Foreskin keratinocyte (primary cell): ENCODE measurements at places on chromosomes 1 and 21. TPM values are rescaled to one million over a fixed set of nuclear protein-coding genes. Genes with fewer than 3 reads are reported as not detected.

TRAPPC10 gene
- 6.0 and 6.7 TPM in 2 replicates for polyA plus RNA-seq

- peak; percentile 73 for DNase-seq
These were observed 221.7 kb downstream of the COL11A1 start for GRCh38 chr1:102886638-102887037.

DNA sequence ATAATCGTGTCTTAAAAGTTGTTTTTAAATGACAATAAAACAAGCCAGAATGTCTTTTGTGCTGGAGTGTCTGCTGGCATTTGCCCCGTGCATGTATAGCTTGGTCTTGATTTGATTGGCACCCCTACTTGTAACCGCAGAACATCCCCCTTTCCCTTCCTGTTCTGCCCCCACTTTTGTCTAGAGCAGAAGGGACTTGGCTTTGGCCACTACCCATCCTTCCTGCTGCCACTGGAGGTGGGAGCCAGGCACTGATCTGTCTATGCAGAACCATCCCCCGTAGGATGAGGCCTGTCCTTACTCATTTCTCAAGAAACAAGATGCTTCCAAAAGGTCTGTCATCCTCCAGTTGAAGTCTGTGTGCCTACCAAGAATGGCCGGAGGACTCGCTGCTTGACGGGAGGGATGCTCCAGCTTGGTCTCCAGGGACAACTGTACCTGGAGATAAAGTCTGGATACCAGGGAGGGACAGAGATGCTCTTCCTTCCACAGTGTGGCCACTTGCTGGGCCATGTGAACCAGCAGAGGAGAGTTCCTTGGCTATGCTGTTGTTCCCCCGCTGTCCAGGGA, 1.1 kb upstream of the SLC27A3 start:
- no peak for DNase-seq

DNA sequence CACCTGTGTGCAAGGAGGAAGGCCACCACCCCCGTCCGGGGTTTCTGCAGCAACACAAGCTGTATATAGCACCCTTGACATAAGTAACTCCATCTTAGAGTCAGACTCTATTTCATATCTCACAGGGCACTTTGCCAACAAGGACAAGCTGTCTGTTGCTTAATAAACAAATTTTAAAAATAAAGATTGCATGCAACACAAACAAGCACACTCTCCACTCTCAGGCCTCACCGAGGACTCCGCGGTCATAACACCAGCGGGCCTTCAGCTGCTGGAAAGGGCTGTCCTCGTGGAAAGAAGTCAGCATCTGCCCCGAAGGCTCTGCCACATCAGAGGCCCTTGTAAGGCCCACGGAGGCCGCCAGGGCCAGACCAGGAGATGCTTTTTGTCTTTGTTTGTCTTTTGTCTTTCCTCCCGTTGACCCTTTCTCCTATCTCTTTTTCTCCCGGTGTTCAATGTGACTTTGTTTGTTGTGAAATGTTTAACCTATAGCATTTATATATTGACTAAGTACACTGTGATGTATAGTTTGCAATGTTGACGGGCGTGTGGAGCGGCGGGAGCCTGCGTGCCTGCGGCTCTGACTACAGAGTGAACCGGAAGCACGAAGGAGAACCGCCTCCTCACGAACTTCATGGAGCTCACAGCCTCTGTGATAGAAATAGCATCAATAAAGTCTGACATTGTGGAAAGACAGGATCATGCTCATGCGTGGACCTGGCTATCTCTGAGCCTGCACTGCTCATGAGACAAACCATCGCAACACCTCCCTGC, 24.1 kb downstream of the MEGF6 start:
- peak; percentile 7 for DNase-seq

DNA sequence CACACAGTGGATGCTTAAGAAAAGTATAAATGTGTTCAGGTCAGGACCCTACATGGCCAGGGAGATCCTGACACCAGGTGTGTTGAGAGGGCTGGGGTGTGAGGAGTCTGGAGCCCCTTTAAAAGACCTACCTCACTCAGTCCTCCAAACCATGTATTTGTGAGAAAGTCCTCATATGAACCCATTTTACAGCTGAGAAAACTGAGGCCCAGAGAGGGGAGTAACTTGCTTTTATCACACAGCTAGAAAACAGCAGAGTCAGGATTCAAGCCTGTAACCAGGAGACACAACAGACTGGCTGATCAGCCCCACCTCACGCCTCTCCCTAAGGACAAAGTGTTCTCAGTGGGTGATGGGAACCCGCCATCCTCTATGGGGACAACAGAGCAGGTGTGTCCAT, 706.7 kb downstream of the PTPRU start:
- DNase-seq, result no peak

GRCh38 chr1:47830641-47831333, 166.4 kb downstream of the TRABD2B start:
- no peak for DNase-seq

GRCh38 chr1:67264899-67265298, 42.8 kb upstream of the IL12RB2 start:
- no peak for DNase-seq

- DNase-seq, result no peak
These were observed 103.9 kb upstream of the SLC2A1 start for GRCh38 chr1:43062527-43063095.

- DNase-seq, result no peak
These were observed 16.6 kb downstream of the CASZ1 start for GRCh38 chr1:10779841-10780240.

DNA sequence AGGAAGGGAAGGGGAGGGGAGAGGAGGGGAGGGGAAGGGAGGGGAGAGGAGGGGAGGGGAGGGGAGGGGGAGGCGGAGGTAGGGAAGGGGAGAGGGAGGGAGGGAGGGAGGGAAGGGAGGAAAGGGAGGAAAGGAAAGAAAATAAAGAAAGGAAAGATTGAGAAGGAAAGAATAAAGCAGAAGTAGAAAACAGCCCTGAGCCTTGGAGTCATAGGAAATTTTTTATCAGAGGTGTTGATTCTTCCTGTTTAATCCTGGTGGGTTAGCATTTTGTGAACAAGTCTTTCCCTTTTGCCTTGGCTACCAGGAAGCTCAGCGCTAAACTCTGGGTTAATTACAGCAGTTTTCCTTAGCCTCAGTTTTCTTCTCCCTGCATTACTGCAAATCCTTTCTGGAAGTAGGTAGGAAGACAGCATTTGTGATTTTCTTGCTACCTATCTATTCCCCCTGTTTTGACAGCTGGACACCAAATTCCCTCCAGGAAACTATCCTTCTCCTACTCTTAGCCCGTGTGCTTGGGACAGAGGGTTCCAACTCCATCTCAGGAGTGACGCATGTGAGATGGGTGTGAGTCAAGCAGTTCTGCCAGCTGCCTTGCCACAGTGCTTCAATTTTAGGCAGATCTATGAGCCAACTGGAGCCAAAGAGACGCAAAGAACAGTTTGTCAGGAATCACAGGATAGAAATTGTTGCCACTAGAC, 26.9 kb downstream of the TOMM20 start:
- no peak for DNase-seq

DNAJC28 gene
- polyA plus RNA-seq, result 0.53 and 0.65 TPM in 2 replicates

DNA sequence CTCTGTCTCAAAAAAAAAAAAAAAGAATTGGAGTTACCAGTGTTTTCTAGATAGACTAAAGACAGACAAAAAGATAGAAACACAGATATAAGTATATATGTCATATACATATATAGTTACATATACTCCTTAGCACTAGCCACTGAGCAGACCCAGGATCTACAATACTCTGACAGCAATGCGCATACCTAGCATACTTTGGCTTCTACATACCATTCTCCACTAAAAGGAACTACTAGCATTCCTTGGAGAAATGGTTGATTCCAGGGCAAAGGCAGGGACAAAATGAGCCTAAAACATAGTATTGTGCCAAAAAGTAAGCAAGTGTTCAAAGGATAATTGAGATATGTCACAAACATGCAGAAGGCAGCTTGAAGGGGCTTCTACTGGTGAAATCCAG, 22.7 kb downstream of the SYNJ1 start:
- DNase-seq, result no peak

FCGR1A gene
- polyA plus RNA-seq, result not detected in 2 replicates

- DNase-seq, result no peak
These were observed 3.1 kb downstream of the TNNI1 start for GRCh38 chr1:201418461-201418860.

- DNase-seq, result no peak
These were observed 205.1 kb upstream of the RUNX1 start for GRCh38 chr21:35254006-35254764.
